Activated CD8-positive, alpha-beta memory T cell treated with anti-CD3 and anti-CD28 coated beads for 24 hours (primary cell): ENCODE measurements at places on chromosomes 5 and 9.

- no peak for DNase-seq
Observed at GRCh38 chr9:89863837-89864236, 259.0 kb downstream of the GADD45G start.

GRCh38 chr5:5306696-5307095, 115.8 kb upstream of the ICE1 start:
- DNase-seq, result no peak

- no peak for DNase-seq
Observed at GRCh38 chr5:14039063-14039462, 94.6 kb upstream of the DNAH5 start.

DNA sequence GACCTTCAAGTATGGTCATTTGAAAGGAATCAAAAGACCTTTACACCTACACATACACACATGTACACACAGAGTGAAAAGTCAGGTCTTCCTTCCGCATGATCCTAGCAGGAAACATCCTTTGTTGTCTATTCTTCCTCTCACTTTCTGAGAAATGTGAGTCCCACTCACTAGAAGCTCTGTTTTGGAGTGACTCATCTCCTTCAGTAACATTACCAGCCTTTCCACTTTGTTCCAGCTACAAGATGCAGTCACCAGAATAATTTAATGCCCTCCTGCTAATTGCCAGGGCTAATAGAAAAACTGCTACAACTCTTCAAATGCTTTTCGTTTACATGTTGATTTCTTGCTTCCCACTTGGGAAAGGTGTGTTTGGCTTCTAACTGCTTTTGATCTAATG, 417.3 kb downstream of the RASEF start:
- DNase-seq, result no peak

- DNase-seq, result no peak
Observed at GRCh38 chr5:52693280-52693679, 94.4 kb upstream of the ITGA1 start.

DNA sequence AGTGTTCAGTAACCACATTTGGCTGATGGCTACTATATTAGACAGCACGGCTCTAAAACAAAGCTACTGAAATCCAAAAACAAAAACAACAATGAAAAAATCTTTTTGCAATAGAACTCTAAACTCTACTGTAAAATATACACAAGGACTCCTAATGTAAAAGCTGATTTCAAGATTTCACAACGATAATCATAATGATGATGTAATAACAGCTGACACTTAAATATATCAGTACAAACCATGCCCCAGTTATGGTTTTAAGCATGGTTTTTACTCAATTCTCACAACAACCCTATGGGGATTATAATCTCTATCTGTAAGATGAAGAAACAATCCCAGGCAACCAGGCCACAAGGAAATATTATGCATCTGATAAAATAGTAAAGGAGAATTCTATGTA, 3.3 kb downstream of the ZNF300 start:
- DNase-seq, result no peak

- DNase-seq, result no peak
Observed at GRCh38 chr9:110088099-110088498, 119.9 kb downstream of the C9orf152 start.

GRCh38 chr9:136512651-136513071, 29.8 kb upstream of the SEC16A start:
- peak; percentile 73 for DNase-seq

- DNase-seq, result no peak
Observed at GRCh38 chr9:126051446-126052130, 275.0 kb upstream of the MVB12B start.

DNA sequence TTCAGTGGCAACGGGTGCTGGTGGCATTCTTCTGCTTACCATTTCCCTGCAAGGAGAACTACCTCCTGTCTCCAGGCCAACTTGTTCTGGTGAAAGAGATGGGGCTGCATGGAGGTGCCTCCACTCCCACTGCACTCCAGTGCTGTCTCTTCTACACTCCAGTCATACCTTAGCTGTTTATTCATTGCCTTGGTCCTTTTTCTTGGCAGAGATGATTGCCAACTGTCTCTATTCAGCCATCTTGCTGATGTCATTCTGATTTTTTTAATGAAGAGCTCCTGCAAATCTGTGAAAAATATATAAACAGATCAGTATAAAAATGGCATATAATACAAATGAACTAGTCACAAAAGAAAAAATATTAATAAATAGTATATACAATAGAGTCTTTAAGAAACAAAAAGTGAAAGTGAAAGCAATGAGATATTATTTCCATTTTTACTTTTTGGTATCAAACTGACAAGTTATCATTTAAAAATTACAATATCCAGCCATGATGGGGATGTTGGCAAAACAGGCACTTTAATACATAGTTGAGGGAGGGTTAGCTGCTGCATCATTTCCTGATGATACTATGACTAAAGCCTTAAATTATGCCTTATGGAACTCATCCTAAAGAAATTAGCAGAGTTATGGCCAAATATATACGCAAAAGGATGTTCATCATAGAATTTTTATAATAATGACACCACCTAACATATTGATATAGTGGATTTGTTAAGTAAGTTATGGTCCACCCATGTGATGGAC, 109.4 kb downstream of the CARTPT start:
- no peak for DNase-seq

GRCh38 chr9:37029304-37029775, 4.7 kb downstream of the PAX5 start:
- DNase-seq, result no peak

GRCh38 chr9:18482371-18482770, 8.4 kb downstream of the ADAMTSL1 start:
- DNase-seq, result no peak

DNA sequence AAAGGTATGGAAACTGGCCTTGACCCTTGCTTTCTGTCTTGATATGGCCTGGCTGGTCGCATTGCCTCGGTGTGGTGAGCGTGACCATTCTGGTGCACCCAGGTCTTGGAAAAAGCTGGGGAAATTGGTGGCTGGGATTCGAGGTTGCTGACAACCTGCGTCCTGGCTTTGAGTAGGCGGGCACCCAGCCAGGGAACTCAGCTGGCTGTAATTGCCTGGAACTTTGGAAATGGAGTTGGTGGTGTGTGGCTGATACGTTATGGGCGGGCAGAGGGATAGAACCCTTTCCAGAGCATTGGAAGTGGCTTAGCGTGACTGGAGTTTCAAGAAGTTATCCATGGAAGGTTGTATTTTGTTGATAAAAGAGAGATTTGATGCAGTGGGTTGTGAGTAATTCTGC, 35.2 kb downstream of the KCNMB1 start:
- no peak for DNase-seq

DNA sequence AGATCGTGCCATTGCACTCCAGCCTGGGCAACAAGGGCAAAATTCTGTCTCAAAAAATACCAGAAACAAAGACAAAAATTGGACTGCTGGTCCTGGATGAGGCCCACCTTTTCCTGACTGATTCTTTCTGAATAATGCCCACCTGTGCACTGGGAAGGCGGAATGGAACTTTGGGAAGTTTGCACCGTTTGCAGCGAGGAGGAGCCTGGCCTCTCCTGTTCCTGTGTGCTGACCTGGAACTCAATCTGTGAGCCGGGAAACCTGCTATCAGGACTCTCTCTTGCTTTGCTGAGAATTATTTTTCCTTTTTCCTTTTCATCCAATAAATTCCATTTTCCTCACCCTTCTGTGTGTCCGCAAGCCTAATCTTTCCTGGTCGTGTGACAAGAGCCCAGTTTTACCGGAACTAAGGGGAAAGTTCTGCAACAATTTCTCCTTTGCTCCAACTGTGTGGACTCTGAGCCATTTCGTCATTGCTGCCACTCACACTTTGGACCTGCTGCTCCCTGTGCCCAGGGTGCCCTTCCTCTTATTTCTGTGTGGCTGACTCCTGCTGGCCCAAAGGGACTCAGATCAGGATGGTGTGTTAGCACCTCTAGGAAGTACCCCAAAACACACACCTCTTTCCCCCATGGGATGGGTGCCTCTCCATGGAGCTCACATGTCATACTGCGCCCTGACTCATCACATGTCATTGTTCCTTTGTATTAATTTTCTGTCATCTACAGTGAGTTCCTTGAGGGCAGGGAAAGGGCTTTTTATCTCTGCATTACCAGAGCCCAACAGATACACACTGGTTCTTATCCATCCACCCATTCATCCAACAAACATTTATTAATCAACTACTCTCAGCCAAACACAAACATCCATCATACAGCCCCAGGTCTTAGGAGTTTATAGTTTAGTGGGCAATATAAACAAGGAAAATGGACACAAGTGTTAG, 4.7 kb upstream of the GLRX start:
- no peak for DNase-seq

DNA sequence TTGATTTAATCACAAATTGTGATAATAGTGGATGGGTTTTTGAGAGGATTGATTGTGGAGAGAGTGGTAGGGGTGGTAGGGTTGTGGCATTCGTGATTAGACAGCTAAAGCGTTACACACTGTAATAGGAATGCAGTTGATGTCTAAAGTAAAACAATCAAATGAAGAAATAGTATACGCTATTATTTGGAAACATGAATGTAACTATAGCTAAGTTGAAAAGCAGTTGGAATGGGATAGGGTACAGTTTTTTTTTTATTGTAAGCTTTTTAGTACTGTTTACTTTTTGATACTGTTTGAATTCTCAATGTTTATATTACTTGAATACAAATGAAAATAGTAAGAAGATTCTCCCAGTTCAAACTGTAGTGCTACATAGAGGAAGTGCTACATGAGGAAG, 51.8 kb downstream of the RANBP17 start:
- DNase-seq, result no peak

DNA sequence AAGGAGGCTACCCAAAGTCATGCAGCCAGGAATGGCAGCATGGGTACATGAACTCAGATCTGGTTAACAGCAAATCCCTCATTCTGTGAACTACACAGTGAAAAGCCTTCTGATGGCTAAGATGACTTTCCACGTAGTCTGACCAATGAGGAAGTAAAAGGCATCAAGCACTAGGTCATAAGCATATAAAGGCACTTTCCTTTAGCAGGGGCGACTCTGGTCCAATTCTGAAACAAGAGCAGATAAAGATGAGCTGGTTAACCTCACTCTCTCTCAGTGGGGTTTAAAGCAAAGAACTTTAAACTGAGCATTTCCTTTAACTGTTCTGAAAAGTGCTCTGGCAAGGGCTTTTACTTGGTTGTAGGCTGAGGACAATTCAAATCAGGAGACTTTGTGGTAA, 21.1 kb downstream of the PSMB7 start:
- no peak for DNase-seq

DNA sequence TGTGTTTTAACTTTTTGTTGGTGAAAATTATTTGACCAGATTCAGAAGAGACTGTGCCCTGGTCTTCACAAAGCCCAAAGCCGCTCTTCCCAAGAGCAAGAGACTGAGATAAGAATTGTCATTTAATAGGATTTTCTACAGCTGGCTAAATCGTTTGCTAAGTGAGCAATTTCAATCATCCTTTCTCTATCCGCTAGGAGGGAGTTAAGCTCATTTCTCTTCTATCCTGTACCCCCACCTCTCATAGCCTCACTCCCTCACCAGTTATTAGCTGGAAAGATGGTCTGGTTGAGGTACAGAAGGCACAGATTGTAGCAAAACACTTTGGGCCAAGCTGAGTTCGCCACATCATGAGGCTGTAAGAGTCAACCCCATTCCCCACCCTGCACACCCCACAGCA, 43.0 kb upstream of the SIL1 start:
- no peak for DNase-seq

GRCh38 chr5:88660264-88660946, 222.6 kb downstream of the MEF2C start:
- DNase-seq, result no peak

DNA sequence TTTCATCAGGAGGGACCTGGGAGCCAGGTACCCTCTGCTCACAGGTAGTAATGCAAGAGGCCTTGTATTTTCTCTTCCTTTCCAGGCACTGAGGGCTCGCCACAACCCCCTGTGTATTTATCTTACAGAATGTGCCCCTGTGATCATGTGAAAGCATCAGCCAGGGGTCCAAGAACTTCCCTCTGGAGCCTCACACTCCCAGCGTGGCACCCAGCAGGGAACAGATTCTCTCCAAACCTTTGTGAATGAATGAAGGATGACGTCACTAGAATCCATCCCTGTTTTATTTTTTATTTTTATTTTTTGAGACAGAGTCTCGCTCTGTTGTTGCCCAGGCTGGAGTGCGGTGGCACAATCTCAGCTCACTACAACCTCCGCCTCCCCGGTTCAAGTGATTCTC, 107.3 kb upstream of the IER5L start:
- DNase-seq, result no peak

GRCh38 chr5:87836696-87837095, 424.0 kb upstream of the CCNH start:
- no peak for DNase-seq

DNA sequence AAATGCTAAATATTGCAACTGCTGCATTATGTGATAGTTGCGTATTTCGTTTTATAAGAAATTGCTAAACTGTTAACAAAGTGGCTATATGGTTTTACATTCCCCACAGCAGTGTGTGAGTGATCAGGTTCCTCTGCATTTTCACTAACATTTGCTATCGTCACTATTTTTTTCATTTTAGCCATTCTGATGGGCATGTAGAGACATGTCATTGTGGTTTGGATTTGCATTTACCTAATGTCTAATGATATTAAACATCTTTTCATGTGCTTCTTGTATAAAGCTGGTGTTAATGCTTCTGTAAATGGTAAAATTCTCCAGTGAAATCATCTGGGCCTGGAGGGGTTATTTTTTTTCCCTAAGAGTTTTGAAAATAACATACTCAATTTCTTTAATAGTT, 61.6 kb downstream of the ERCC6L2 start:
- DNase-seq, result no peak

GRCh38 chr5:133907075-133907474, 61.4 kb downstream of the C5orf15 start:
- no peak for DNase-seq

DNA sequence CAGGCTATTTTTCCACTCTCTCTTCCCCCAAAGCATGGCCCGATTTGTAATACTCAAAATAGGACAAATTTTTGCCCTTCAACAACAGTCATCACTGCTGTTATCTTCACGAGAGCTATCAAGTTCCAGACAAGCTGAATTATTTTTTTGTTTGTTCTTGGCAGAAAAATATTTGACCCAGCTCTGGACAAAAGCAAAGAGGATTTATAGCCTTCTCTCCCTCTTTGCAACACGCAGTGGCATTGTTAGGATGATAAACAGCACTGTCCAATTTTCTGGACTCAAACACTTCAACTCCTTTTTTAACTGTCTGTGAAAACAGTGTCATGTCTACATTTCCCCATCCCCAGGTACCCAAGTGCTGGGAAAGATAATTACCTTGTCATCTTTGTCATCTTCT, 160.3 kb downstream of the SLF1 start:
- DNase-seq, result no peak
